ENCODE measurements at places on chromosomes 3 and 15.
A peak's percentile ranks its signal among the peaks of the same experiment; 100 is the strongest.

- no peaks in the 10 kb centered on the region for H3K36me3 ChIP-seq
- H3K4me1 ChIP-seq = no peaks in the 10 kb centered on the region
- no peak for DNase-seq
Measured at GRCh38 chr3:182628531-182628930, 164.8 kb upstream of the ATP11B start.

DNA sequence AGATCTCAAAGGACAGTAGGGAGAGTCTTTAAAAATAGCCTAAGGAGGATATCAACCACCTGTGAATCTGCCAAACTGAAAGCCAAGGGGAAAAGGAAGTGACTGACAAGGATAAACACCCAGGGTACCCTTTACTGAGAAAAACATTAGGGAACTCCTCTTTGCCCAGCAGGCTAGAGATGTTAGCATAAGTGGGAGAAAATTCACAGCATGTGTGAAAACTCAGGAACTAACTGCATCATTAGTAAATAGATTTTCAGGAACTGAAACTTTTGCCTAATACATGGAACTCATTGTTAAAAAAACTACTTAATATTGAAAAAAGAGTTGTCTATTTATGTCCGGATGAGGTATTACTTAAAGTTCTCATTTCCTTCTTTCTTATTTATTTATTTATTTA is 375.5 kb downstream of the NTRK3 start:
- H3K27me3 ChIP-seq = no peaks in the 10 kb centered on the region
- DNase-seq = no peak
- H3K27ac ChIP-seq = no peak overlapping the region
- H3K4me3 ChIP-seq = no peak overlapping the region

DNA sequence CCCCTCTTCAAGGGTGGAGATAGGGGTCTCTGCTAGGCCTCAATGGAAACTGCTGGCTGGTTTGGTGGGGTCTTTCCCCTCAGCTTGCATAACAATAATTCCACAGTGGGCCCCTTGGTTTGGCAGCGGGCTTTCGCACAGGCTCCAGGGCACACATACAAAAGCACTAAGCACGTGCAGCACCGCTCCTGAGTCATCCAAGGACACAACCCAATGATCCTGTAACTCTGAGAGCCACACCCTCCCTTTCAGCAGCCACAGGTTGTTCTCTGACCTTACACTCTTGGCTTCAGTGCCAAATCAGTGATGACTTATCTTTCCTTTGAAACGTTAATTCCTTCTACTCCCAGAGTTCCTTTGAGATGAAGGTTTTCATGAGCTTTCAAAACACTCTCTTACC is 41.7 kb downstream of the DAPK2 start:
- no peak overlapping the region for H3K4me3 ChIP-seq
- H3K27ac ChIP-seq = no peak overlapping the region
- no peak for DNase-seq
- H3K4me1 ChIP-seq = no peaks in the 10 kb centered on the region

DNA sequence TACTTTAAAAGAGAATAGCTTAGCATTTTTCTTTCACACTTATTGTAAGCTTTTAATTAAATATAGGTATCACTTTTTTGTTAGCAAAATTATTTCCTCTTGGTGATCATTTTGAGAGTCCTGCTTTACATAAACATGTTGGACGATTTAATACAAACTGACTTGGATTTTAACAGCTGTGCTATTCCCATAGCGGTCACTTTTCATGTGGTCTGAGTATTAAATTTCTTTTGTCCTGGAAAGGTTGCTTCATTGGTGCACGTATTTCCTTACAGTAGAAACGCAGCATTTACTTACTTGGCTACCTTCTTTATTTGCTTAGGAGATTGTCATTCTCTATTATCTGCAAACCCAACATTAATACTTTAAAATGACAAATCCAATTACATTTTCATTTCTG is 109.4 kb downstream of the ATG7 start:
- no peak overlapping the region for H3K4me3 ChIP-seq
- H3K27ac ChIP-seq = no peak overlapping the region
- no peaks in the 10 kb centered on the region for H3K27me3 ChIP-seq
- no peaks in the 10 kb centered on the region for H3K4me1 ChIP-seq
- no peak for DNase-seq

- H3K36me3 ChIP-seq = no peaks in the 10 kb centered on the region
- DNase-seq = no peak
- no peaks in the 10 kb centered on the region for H3K27me3 ChIP-seq
- no peak overlapping the region for H3K4me3 ChIP-seq
- no peak overlapping the region for H3K27ac ChIP-seq
Measured at GRCh38 chr3:25107918-25108617, 320.0 kb upstream of the RARB start.

DNA sequence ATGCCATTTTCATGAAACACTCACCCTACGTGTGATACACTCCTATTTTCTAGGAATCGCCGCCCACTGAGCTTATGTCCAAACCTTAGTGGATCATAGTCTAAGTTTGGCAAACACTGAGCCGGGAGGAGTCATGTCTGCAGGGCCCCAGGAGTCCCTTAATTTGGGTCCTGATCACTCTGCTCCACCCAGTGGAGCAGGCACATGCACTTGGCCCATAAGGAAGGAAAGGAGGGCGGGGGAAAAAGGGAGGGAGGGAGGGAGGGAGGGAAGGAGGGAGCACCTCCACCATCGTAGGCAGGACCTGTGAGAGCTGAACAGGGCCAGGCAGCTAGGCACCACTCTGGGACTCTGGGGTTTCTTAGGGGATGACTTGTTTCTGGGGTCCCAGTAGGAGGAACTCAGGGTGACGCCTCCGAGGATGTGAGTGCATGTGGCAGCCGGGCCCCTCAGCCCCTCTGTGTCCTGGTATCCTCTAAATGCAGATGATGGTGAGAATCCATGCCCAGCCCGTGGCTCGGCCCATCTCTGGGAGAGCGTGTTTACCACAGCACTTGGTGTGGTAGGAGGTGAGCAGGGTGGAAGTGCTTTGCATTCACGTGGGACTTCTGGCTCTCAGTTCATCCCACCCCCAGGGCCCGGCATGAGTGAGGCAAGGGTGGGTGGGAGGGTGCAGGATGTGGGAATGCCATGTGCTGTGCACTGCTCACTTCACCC is 109.4 kb downstream of the KLF13 start:
- peaks cover 72% of the 10 kb centered on the region for H3K4me1 ChIP-seq
- peak overlapping the region; percentile 95 for H3K27ac ChIP-seq
- H3K4me3 ChIP-seq = peak overlapping the region; percentile 14

DNA sequence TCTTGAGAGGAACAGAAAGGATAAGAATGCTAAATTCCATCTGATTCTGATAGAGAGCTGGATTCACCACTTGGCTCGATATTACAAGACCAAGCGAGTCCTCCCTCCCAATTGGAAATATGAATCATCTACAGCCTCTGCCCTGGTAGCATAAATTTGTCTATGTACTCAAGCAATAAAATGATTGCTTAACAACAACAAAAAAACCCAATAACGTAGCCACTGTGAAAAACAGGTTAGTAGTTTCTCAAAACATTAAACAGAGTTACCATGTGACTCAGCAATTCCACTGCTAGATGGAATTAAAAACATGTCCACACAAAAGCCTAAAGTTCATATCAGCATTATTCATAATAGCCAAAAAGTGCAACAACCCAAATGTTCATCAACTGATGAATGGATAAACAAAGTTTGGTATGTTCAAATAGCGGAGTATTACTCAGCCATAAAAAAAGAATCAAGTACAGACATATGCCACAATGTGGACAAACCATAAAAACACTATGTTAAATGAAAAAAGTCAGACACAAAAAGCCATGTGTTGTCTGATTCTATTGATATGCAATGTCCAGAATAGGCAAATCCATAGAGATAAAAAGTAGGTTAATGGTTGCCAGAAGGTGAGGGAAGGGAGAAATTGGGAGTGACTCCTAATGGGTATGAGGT is 16.8 kb downstream of the BCL2L10 start:
- peak; percentile 50 for DNase-seq
- H3K4me3 ChIP-seq = no peak overlapping the region
- no peaks in the 10 kb centered on the region for H3K27me3 ChIP-seq
- H3K36me3 ChIP-seq = no peaks in the 10 kb centered on the region
- no peak overlapping the region for H3K27ac ChIP-seq

GRCh38 chr3:12681089-12681942 is 17.4 kb upstream of the RAF1 start:
- no peaks in the 10 kb centered on the region for H3K27me3 ChIP-seq
- no peak overlapping the region for H3K27ac ChIP-seq
- no peaks in the 10 kb centered on the region for H3K4me1 ChIP-seq
- H3K36me3 ChIP-seq = no peaks in the 10 kb centered on the region
- H3K4me3 ChIP-seq = no peak overlapping the region

GRCh38 chr15:69536726-69537512 is 84.3 kb downstream of the RPLP1 start:
- H3K27me3 ChIP-seq = no peaks in the 10 kb centered on the region
- no peaks in the 10 kb centered on the region for H3K36me3 ChIP-seq
- H3K4me1 ChIP-seq = no peaks in the 10 kb centered on the region
- no peak overlapping the region for H3K27ac ChIP-seq
- no peak overlapping the region for H3K4me3 ChIP-seq

DNA sequence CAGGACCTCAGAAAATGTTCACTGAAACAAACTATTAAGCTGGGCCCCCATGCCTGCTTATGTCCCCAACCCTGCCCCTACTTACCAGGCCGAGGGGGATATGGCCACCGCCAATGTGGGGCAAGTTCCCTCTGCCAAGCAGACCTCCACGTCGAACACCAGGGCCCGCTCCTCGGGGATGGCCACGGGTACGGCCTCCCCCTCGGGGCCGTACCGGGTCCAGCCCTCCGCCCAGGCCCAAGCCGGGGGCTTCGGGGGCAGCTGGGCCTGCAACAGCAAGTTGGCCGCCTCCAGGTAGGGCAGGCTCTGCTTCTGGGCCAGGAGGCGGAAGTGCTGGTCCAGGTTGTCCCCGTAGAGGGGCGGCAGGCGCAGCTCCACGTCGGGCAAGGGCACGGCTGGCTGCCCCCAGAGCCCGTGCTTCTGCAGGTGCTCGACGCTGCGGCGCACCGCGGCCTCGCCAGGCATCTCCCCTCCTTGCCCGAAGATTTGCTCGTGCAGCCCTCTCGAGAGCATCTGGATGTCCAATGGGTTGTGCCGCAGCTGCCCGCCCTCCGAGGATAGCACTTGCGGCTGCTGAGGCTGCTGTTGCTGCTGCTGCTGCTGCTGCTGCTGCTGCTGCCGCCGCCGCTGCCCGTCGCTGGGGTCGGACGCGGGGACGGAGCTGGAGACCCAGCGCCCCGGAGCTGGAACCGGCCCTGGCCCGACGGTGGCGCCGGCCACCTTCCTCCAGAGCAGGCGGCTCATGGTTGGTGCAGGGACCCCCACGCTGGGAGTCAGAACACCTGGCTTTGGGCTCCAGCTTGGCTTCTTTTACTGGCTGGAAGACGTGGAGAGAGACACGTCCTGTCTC is 1.4 kb downstream of the POLG start:
- H3K27me3 ChIP-seq = no peaks in the 10 kb centered on the region
- no peak for DNase-seq
- H3K4me1 ChIP-seq = peaks cover 35% of the 10 kb centered on the region
- peak overlapping the region; percentile 75 for H3K27ac ChIP-seq

DNA sequence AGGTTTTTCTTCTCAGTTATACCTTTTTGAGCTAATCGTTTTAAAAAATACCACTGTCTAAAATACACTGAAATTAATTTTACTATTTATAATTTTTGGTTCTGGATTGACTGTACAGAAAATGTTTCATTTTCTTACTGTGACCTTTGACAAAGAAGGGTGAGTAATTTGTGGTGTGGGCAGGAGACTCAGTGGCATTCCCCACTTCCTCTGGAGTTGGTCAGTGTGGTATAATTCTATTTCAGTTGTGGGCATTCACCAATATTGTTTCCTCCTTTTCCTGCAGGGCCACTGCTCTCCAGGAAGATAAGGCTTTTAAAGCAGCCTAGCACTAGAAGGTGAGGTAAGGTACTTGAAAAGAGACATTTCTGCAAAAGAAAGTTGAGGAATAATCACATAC is 6.5 kb downstream of the DAG1 start:
- no peak overlapping the region for H3K27ac ChIP-seq
- DNase-seq = peak; percentile 67
- H3K27me3 ChIP-seq = no peaks in the 10 kb centered on the region
- no peaks in the 10 kb centered on the region for H3K36me3 ChIP-seq

GRCh38 chr15:65833501-65834205 is 35.6 kb upstream of the RAB11A start:
- peak overlapping the region; percentile 46 for H3K4me3 ChIP-seq
- no peaks in the 10 kb centered on the region for H3K27me3 ChIP-seq
- no peak for DNase-seq
- peaks cover 60% of the 10 kb centered on the region for H3K4me1 ChIP-seq
- no peaks in the 10 kb centered on the region for H3K36me3 ChIP-seq

GRCh38 chr3:3134750-3135448 is 8.2 kb downstream of the TRNT1 start:
- DNase-seq = no peak
- H3K27ac ChIP-seq = no peak overlapping the region
- H3K27me3 ChIP-seq = no peaks in the 10 kb centered on the region
- peaks cover 70% of the 10 kb centered on the region for H3K36me3 ChIP-seq
- H3K4me3 ChIP-seq = no peak overlapping the region

DNA sequence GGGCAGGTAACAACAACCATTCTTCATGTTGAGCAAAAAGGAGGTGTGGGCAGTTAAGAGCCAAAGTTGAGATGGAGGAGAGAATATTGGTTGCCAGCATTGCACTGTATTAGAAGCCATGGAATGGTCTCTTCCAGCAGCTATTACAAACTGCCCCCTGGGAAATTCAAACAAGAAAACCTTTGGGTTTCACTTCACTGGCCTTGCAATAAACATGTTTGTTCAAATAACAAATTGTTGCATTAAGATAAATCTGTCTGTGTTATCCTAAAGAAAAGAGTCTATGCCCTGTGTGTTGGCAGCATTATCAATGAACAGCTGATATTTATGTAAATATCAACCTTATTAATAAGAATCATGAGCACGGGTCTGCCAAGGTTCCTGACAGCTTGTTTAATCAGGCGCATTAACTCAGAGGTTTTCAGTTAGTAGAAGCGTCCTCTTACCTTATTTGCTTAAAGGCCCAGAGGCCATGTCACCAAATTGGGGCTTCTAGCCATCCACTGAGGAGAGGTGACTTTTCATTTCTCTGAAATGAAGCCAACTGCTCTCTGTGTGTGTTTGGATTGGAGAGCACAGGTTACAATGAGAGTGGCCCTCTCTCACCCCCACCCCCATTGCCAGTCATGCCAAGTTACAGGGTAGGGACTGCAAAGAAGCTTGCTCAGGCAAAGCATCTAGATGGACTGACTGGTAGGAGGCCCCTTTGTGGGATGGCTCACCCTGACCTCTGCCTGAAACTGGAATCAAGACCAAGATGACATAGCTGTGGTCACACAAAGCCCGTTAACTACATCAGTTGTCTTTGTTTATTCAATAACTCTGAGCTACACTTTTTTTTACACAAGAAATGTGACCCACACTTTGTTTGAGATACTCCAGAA is 10.5 kb downstream of the FILIP1L start:
- no peak overlapping the region for H3K27ac ChIP-seq
- H3K27me3 ChIP-seq = no peaks in the 10 kb centered on the region
- peaks cover 5% of the 10 kb centered on the region for H3K4me1 ChIP-seq
- DNase-seq = no peak
- no peak overlapping the region for H3K4me3 ChIP-seq
- no peaks in the 10 kb centered on the region for H3K36me3 ChIP-seq

DNA sequence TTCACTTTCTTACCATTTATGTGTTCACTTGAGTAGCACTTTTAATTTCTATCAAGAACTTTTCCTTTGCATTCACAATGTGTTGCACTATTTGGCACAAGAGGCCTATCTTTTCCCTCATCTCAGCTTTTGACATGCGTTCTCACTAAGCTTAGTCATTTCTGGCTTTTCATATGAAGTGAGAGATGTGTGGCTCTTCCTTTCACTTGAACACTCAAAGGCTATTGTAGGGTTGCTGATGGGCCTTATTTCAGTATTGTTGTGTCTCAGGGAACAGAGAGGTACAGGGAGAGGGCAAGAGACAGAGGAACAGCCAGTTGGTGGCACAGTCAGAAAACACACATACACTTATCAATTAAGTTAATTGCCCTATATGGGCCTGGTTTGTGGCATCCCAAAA is 127.4 kb upstream of the MLF1 start:
- H3K27ac ChIP-seq = no peak overlapping the region
- no peaks in the 10 kb centered on the region for H3K36me3 ChIP-seq
- no peaks in the 10 kb centered on the region for H3K4me1 ChIP-seq
- H3K4me3 ChIP-seq = no peak overlapping the region

All from common myeloid progenitor, CD34-positive (primary cell).